ENCODE measurements at places on chromosomes 3 and 15.

- DNase-seq = no peak
Measured at GRCh38 chr3:187830181-187830580, 84.9 kb upstream of the BCL6 start.

DNA sequence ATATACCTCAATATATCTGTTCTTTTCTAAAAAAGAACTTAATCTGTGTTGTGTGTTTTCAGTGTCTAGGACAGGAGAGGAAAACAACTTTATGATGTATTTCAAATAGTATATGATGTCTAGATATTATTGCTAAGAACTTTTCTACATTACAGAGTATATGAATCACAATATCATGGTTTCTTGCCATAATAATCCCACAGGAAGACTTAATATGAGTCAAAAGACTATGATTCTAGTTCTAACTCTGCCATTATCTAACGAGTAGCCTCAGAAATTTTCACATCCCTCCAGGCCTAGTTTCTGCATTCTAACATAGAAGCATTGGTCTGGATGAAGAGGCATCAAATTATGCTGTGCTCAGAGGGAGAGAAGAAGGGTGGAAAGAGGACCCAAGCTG is 107.7 kb upstream of the SPRED1 start:
- DNase-seq = no peak

- no peak for DNase-seq
Measured at GRCh38 chr3:196677353-196677752, 34.7 kb downstream of the CEP19 start.

- DNase-seq = no peak
Measured at GRCh38 chr15:96610757-96611156, 280.3 kb downstream of the NR2F2 start.

DNA sequence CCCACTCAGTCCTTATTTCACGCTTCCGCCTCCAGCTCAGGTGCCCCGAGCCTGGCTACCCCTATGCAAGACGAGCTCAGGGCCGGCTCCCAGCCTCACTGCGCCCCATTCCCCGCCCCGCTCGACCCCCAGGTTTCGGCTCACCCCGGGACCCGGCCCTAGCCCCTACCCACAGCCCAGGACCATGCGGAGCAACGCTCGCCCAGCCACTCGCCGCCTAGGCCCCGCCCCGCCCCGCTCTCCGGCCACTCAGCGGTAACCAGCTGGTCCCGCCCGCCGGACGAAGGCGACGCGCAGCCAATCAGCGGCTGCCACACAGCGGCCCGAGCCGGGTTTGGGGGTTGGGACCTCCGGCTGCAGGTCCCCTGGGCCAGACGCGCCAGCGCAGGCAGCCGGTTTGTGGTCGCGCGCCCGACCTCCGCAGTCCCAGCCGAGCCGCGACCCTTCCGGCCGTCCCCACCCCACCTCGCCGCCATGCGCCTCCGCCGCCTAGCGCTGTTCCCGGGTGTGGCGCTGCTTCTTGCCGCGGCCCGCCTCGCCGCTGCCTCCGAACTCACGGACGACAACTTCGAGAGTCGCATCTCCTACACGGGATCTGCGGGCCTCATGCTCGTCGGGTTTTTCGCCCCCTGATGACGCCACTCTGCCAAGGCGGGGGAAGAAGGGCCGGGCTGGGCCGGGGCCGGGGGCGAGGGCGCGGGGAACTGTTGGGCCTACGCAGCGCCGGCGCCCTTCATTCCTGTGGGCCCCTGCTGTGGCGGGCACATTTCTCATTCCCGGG is at the start of gene CATSPER2:
CATSPER2 (minus strand) TSS at position 196 of the 781 bp plus-strand sequence. CDS start 783 bp downstream, outside the sequence.
- no peak for DNase-seq

DNA sequence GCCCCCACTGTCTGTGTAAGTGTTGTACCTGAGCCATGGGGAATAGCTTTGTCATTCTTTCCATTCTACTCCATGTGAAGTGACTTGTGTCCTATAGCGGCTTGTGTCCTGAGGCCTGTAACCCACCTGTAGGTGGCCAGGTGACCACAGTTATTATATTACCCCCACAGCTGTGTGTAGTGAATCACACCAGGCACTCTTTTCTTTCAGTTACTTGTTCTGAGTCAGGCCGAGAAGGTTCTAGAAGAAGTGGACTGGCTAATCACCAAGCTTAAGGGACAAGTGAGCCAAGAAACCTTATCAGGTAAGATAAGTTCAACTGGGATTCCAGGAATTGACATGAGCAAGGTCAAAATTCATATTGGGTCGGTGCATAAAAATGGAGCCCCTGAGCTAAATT is 29.2 kb downstream of the POLG start:
- DNase-seq = no peak

- no peak for DNase-seq
Measured at GRCh38 chr3:37444696-37445095, 270.3 kb upstream of the LRRFIP2 start.

DNA sequence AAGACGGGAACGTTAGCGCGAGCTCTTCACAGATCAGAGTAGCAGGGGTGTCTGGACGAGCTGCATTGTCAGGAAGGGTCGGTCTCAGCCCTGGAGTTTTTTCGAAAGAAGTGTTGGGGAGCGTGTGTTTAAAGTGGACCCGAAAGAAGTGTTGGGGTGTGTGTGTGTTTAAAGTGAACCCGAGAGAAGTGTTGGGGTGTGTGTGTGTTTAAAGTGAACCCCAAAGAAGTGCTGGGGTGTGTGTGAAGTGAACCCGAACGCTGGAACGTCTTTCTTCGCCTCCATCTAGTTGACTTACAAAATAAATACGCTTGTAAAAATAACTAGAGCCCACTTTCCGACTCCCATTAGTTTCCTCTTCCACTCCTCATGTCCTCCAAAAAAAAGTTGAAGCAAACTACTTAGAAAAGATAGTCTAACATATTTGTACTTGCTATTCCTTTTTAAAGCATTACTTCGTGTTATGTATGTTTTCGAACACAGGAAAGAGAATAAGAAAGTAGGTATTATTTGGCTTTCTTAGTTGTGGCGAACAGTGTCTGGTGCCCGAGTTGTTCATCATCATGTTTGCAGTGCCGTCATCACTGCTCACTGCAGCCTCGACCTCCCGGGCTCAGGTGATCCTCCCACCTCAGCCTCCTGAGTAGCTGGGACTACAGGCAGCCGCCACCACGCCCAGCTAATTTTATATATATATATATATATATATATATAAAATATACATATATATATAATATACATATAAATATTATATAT is 1.0 kb downstream of the LRCH3 start:
- DNase-seq = no peak

GRCh38 chr15:91465086-91465485 is 365.0 kb downstream of the SV2B start:
- no peak for DNase-seq

GRCh38 chr3:126053513-126053912 is 30.4 kb downstream of the SLC41A3 start:
- DNase-seq = no peak

DNA sequence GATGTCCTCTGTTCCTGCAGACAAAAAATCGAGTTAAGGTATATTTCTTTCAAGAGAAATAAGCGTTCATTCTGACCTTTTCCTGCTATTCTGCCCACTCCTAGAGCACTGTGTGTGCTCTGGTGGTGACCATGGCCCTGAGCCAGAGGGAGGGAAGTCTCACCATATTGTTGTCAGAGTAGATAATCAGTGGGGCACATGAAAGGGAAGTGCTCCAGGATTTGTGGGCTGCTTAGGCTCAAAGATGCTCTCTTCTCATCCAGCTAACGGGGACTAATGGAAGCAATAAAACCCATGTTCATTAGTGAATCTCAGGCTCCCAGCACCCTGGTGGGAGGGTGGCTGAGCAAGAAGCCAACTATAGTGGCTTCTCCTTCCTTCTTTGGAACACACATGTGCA is 70.7 kb upstream of the EOMES start:
- DNase-seq = no peak

DNA sequence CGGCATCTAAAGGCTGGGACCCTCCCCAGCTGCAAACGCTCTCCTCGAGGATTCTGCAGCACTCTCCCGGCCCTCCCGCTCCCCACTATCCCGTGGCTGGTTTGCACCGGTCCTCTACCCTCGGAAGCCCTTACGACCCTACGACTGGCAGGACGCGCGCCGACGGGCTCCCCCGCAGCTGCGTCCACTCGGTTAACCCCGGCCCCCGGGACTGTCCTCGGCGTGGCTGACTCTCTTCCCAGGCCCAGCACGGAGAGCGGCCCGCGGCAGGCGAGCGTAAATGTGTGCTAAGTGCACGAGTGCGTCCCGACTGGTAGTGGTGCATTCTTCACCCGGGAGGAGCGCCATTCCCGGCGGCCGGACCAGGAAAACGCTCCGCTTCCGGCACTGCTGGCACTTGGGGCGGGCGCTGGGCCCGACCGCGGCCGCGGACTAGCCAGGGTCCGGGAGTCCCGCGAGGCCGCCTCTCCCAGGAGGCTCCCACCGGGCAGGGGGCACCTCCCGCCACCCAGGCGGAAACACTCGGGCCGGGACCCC is 508 bp downstream of the GORASP1 start:
- no peak for DNase-seq

DNA sequence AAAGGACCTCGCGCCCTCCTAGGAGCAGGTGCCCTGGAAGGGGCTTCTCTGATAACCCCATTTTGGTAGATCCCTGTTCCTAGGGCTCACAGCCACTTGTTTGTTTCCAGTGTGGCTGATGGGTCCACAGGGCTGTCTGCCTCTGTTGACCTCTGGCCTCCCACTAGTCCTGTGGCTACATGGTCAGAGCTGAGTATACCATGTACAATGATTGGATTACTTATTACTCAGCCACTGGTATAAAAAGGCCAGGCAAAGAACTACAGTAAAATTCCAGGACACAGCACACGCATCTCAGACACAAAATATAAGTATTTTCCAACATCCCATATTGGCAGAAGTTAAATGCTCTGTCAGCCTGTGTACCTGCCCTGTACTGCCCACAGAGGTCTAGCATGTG is 277.3 kb downstream of the GABRG3 start:
- no peak for DNase-seq

- no peak for DNase-seq
Measured at GRCh38 chr3:133464573-133464972, 64.7 kb downstream of the BFSP2 start.

- no peak for DNase-seq
Measured at GRCh38 chr3:128998561-128998960, 2.5 kb upstream of the EFCC1 start.

DNA sequence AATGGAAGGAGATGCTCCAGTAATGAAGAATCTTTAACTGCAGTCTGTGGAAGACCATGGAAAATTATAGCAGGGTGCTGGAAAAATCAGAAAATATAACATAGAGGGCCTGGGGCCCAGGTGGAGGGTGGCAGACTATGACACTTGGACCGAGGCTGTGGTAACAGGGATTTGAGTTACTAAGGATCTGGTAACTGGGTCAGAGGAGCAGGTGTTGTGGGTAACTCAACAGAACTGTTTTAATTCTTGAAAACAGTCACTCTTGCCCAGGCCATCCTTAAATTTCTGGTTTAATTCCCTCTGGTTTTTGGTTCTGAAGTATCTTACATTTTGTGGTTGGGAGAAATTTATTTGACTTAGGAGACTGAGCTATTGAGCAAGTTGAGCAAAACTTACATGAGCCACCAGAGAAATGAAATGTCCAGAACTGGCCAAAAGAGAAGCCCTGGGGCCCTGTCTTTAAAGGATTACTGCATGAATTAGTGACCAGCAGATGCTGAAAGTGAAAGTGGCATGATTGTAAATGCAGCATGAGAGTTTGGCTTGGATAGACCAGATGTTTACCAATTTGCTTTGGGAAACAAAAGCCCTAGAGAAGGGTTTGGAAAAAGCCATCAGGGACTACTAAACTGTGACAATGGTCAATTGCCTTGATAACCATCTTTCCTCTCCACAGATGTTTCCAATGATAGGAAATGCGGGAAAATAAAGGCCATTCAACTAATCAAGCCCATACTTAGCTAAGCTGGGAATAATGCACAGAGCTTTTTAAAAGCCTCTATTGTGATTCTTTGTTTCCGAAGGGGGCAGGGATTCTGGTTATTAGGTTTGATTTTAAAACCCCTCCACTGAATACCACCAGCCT is 374.9 kb upstream of the TGFBR2 start:
- no peak for DNase-seq

GRCh38 chr15:48062148-48062872 is 58.5 kb upstream of the SLC24A5 start:
- DNase-seq = no peak

DNA sequence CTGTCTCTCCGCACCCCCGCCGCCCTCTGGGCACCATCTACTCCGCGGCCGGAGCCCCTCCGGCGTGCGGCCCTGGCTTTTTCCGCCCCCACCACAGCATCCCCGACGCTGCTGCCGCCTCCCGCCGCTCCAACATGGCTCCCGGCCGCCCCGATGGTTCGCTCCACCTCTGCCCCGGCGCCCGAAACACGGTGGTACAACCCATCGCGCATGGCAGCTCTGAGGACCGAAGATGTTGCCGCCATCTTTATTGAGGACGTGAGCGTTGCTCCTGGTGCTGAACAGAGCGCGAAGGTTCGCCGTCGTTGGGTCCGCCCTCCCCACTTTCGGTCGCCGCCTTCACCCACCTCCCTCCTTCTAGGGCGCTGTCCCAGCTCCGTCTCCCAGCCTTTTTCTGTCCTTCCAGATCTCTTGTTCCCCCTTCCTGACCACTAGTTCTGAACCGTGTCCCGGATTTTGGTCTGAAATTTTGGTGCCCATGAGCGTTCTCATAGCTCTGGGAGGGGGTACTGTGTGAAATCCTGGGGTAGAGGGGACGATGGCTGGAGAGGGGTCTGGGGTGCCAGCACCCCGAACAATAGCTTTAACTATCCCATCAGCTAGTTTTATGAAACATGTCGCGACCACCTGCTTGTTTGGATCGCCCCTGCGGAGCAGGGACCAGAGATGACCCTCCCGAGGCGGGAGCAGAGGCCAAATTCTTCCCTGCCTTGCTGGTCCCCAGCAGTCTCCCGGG is at the start of gene CELSR3:
CELSR3 (minus strand) TSS at position 134 of the 736 bp plus-strand sequence. CDS start 252 bp downstream, outside the sequence.
- no peak for DNase-seq

DNA sequence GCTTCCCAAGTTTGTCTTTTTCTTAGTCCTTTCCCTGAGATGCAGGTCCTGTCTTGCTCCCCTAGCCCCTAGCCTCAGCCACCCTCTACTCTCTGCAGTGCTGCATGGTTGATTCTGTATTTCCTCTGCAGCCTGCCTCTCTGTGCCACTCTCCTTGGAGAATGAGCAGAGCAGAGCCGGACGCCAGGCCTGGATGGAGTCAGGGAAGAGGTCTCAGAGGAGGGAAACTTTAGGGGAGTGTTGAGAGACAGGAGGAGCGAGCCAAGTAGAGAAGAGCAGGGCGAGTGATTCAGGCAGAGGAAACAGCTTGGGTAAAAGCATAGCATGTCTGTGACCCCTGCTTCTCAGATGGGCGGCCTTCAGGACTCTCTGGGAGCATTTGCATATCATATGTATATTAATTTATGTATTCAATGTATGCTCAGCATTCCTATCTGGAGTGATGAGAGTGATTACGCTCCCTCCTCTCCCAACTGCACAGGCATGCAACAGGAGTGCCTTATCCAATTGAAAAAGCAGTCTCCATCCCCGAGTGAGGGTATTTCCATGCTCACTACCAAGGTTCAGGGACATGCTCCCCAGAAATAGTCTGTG is 166.7 kb downstream of the RORA start:
- DNase-seq = no peak
